T-helper 2 cell (primary cell): ENCODE measurements at places on chromosomes 5 and 9.
A peak's percentile ranks its signal among the peaks of the same experiment; 100 is the strongest.

- peak; percentile 72 for DNase-seq
Observed at GRCh38 chr5:61330845-61331406, 1.1 kb upstream of the ZSWIM6 start.

GRCh38 chr9:126838055-126838811, 22.2 kb upstream of the ZBTB34 start:
- DNase-seq = no peak

- DNase-seq = no peak
Observed at GRCh38 chr5:36056422-36056821, 10.3 kb downstream of the UGT3A2 start.

DNA sequence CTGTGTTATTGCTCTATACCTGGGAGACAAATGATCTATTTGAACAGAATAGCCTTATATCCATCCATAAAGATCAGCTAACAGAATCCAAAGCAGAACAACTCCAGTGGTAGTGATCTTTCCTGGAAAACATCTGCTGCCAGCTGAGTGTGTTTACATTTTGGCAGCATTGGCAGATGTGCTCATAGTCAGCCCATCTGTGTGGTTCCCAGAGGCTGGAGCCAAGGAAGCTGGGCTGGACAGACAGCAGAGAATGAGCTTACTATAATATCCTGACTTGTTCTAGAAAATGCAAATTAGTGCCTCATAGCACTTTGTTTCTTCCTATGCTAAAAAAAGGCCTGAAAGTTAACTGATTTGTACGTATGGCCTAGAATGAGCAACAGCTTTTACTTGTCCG, 99.7 kb downstream of the ST8SIA4 start:
- no peak for DNase-seq

DNA sequence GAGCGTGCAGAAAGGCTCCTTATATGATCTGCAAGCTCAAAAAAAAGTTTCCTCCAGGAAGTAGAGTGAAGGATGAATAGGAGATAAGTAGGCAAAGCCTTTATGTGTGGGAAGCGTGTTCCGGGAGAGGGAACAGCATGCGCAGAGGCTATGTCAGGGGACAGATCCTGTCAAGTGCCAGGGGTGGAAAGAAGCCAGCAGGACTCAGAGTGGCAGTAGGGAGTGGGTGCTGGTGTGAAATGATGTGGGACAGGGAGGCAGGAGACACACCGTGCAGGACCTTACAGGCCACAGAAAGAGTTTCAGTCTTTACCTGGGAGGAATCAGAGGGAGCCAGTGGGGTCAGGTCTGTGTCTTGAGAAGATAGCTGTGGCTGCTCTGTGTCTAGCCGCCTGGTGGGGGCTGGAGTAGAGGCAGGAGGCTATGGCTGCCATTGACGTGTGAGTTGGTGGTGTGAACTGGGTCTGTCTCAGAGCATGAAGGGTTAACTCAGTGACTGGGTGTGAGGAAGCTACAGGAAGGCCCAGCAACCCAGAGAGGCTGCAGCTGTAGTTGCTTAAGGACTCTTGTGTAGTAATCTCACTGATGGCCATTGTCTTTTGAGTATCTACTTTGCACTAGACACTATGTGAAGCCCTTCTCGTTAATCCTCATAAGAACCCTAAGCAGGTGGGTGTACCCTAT, 71.3 kb downstream of the PPARGC1B start:
- no peak for DNase-seq

DNA sequence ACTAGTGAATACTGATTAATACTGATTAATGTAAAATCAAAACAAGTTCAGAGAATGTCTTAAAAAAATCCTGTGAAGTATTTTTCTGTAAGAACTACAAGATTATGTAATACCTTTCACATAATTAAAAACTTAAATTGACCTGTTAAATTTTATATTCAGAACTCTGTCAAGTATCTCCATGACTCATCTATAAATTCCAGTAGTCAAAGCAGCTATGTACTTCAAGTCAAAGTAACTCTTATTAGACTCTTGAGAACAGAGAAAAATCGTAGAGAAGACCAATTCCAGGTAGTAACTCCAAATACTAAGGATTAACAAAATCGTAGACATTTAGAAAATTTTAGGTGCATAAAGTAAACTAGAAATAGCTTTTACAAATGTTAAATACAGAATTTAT, 77.1 kb downstream of the HOMER1 start:
- no peak for DNase-seq

GRCh38 chr9:5536684-5537083, 26.4 kb downstream of the PDCD1LG2 start:
- DNase-seq = no peak

GRCh38 chr5:103224894-103225246, 33.7 kb upstream of the MACIR start:
- DNase-seq = no peak

DNA sequence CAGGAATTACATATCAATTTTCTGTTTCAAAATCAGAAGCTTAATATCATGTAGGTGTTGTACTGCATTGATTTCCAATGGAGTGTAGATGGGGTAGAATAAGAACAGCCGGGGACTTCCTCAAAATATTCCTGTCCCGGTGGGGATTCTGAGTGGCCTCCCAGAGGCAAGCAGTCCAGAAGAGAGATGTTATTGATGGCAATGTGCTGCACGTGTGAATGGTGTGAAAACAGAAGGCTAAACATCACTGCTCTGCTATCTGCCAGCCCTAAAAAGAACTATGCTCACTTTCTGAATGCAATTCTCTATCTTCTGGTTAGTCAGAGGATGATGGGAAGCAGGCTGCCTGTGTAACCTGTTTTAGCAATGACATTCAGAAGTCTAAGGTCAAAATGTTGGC, 91.0 kb upstream of the CKMT2 start:
- DNase-seq = no peak

- peak; percentile 59 for DNase-seq
Observed at GRCh38 chr9:131668439-131669268, 71.2 kb downstream of the RAPGEF1 start.

- no peak for DNase-seq
Observed at GRCh38 chr9:114779352-114779845, 26.4 kb downstream of the TNFSF15 start.

DNA sequence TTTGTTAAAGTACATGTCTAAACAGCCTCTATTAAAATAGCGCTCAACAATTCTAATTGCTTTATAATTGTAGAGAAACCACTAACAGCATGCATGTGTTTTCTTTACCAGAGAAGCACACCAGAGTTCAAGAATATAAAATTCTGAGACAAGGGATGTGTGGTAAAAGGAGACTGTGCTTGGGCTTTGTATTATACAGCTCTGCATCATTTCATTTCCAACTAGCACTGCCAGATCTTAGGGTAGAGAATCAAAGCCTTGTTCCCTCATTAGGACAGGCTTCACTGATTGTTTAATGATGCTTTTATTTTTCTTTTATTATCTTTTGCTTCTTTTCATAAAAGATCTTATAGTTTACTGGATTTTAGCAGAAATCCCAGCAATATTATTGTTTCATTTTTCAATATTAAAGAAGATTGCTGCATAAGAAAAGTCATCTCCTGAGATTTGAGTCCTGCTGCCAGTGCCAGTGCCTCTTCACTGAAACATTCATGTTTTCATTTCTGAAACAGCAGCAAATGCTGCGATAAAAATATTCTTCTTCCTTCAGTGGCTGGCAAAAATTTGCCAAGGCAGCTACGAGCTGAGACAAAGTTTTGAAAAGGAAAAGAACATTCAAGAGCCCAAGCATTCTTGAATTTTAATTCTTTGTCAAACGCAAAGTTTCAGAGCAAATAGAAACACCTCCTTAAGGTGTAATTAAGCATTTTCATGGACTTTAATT, 491.0 kb upstream of the PIK3R1 start:
- DNase-seq = no peak

DNA sequence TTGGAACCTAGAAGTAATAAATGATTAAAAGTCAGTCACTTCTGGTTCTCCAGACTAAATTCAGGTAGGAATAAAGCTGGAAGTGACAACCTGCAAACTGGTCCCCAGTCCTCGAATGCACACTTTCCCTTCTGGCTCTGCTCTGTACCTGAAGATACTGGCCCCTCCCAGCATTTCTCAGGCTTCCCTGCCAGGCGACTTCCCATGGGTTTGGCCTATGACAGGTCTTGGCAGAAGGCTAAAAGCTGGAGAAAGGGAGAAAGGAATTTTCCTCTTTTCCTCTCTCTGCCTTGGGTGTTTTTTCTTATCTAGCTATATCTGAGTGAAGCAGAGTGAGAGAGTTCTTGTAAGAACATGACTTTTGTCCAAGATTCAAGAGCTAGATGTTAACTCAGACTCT, 1005.7 kb downstream of the DTWD2 start:
- DNase-seq = no peak

- no peak for DNase-seq
Observed at GRCh38 chr5:156053056-156053455, 273.9 kb upstream of the SGCD start.

DNA sequence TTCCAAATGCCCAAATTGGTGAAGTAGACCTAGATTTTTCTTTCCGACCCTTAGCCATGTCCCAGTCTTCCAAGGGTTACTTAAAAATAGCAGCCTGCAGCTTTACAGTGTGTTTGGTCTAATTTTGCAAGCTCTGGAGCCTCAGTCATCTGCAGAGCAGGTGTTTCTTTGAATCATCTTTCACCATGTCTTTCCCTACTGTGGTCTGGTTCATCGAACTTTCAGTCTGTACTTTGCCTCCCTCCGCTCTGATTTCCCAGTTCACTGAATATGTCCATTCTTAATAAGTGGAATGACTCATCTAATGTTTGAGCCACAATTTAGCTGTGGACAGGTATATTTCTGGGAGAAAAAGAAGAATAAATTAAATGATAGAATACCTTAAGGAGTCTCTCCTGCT, 1060.7 kb downstream of the EFNA5 start:
- DNase-seq = no peak

DNA sequence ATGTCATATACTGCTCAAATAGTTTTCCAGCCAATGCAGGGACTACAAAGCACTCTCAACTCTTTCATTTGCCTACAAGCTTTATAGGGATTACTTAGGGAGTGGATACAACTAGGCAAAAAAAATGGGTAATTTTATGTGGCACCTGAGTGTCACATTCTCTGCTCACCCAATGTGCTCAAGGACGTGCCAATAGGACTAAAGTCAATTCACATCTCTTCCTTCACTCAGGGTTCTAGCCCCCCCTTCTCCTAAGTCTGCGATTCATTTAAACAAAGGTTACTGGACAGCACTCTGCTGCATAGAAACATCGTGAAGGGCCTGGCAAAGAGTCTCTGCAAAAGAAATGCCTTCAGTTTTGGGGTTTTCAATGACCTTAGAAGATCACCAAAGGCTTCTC, 142.3 kb downstream of the TSSK1B start:
- DNase-seq = no peak
